ENCODE measurements at places on chromosomes 3 and 15.

DNA sequence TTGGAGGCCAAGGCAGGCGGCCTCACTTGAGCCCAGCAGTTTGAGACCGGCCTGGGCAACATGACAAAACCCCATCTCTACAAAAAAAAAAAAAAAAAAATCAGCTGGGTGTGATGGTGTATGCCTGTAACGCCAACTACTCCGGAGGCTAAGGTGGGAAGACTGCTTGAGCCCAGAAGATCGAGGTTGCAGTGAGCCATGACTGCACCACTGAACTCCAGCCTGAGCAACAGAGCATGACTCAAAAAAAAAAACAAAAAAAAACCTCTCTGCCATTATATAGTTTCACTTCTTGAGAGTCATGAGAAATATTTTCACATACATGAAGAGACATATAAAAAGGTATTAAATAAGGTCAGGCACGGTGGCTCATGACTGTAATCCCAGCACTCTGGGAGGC, 45.9 kb upstream of the CP start:
- DNase-seq: no peak

GRCh38 chr3:27661797-27662196, 60.3 kb downstream of the EOMES start:
- no peak for DNase-seq

DNA sequence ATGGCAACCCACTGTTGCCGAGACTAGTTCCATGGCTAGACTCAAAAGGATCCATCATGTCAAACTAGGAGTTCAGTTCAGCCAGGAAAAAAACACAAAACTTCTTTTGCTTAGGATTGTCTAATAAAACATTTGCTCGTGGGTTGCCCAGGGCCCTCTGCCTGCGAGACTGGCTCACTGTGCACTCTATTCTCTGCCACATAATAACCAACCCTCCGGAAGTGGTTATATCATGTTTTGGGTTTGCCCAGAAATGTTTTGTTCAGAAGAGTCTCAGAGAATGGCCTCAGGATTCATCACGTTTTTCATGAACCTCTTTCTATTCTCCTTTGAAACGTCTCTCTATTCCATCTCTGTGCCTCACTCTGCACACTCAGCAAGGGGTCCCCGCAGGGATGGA, 216.1 kb downstream of the SV2B start:
- DNase-seq: no peak

DNA sequence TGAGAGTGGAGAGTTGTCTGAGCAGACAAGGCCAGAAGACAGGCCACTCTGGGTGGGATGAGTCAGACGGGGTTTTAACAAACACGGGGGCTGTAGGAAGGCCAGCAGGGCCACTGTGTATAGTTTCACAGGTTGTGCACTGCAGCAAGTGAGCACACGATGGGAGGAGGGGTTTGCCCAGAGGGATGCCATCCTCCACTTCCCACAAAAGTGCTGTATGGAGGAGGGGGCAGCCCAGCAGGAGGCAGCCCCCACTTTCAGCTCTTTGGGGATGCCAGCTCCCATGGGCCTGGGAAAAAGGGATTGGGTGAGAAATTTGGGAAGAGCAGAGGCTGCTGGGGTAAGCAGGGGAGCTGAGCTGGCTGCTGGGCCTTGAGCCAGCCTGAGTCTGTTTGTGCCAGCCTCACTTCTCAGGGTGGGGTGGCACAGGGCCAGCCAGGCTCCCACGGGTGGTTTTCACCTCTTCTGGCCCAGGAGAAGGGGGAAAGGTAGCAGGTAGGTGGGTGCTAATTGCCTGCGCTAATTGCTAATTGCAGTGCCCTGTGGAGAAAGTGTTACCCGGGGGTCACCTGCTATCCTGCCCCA, 6.7 kb downstream of the ZBTB47 start:
- DNase-seq: no peak

- no peak for DNase-seq
These were observed 28.3 kb upstream of the STIMATE start for GRCh38 chr3:52925405-52926313.

GRCh38 chr3:122892118-122892960, 97.5 kb downstream of the SLC49A4 start:
- DNase-seq: no peak

DNA sequence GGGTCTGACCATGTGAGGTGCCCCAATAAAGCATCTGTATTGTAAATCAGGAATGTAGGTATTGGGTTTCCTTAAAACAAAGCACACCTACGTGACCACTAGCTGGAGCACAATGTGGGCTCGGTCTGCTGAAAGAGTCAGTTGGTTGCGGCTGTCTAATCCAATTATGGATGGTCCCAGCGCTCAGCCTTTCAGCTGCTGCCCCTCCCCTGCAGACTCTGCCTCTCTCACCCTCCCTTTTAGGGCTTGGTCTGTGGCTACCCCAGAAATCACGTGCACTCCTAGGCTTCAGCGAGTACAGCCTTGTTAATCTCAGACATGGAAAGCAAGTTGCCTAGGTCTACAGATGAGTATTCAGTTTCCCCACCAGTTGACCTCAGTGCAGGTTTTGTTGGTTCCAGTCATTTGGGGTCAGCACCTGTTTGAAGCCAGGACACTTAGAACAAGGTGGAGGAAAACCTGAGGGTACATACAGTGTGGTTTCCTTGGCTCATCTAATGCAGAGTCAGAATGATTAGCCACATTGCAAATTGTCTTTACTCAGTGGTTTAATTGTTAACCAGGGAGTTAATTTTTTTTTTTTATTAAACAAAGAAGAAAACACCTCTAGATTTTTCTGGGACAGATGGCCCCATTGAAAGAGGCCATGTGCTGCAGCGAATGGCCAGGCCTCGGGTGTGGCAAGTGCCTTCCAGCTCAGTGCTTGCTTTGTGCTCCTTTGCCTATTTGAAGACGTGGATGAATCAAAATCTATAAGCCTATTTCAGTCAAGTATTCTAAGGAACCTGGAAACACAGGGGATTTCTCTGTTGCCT, 137.7 kb downstream of the IGF1R start:
- no peak for DNase-seq

GRCh38 chr3:142026333-142026732, 123.0 kb downstream of the TFDP2 start:
- DNase-seq: no peak

DNA sequence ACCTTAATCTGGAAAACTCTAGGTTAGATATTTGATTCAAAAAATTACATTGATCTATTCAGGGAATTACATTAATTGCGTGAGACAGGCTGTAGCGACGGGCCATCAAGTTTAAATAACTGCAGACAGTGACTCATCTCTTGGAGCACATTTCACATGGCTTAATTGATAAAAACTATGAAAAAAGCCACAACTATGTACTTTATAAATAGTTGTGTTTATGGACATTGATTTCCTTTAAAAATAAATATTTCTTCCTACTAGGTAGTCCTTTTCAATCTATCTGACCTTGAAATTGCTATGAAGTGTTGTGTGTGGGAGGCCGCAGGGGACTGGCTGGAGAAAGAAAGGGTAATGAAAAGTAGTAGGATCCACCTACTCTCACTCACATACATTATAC, 157.8 kb downstream of the IL1RAP start:
- no peak for DNase-seq

- DNase-seq: no peak
These were observed 44.3 kb upstream of the ZNF385D start for GRCh38 chr3:21795152-21795837.

- DNase-seq: no peak
These were observed 1.4 kb upstream of the STRA6 start for GRCh38 chr15:74203914-74204431.

DNA sequence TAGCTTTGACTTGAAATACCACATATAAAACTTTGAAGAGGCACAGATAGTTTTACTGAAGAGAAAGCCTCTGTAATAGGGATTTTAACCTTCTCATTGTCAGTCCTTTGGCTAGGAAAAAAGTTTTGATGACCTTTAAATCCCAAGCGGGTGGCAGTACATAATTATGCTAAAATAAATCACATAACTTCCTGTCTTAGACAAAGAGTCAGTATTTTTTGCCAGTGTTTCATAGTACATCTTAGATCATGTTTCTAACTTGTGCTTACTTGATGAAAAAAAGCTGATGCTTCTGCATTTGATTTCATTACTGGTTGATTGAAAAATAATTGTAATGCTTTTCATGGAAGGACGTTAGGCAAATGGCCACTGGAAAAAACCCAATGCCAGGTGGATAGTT, 5.8 kb downstream of the ST3GAL6 start:
- no peak for DNase-seq

DNA sequence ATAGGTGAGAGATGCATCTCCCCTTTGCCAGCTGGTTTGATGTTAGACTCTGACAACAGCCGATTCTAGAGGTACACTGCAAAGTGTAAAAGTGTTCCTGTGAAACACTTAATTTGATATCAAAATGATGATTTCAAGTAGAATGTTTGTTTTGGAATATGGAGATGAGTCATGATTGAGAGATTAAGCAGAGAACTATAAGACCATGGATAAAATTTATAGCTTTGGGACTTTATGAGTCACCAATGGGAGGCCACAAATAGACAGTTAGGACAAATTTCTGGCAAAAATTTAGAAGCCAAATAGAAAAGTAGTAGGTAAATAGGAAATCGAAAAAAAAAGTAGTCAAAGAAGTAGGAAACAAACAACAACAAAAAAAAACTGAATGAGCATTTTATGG, 672.5 kb downstream of the NSUN3 start:
- DNase-seq: no peak

DNA sequence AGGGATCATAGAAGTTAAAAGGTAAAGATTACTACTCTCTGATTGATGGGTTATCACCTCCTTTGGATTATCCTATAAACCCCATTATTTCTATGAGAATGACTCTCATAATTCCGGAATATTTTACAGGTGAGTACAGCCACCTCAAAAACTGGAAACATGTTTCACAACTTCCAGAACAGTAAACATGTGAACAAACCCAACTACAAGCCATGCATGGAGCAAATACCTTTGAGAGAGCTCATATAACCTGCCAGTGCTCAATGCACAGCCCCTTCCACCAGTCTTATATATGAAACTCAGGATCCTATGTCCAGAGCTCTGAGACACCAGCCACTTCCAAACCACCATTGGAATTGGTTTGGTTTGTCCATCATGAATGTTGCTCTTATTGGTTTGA, 208.0 kb downstream of the MECOM start:
- no peak for DNase-seq

GRCh38 chr15:41564286-41564959, 5.4 kb downstream of the TYRO3 start:
- no peak for DNase-seq

- DNase-seq: no peak
These were observed 5.4 kb downstream of the IQCF6 start for GRCh38 chr3:51773529-51774056.

- DNase-seq: peak; percentile 32
These were observed 99.6 kb downstream of the FNDC3B start for GRCh38 chr3:172138792-172139507.

GRCh38 chr3:191137708-191138107, 61.3 kb upstream of the OSTN start:
- no peak for DNase-seq

- no peak for DNase-seq
These were observed 146.4 kb downstream of the IGF1R start for GRCh38 chr15:98794748-98795147.

GRCh38 chr3:14907043-14907966, 40.1 kb upstream of the NR2C2 start:
- DNase-seq: no peak

DNA sequence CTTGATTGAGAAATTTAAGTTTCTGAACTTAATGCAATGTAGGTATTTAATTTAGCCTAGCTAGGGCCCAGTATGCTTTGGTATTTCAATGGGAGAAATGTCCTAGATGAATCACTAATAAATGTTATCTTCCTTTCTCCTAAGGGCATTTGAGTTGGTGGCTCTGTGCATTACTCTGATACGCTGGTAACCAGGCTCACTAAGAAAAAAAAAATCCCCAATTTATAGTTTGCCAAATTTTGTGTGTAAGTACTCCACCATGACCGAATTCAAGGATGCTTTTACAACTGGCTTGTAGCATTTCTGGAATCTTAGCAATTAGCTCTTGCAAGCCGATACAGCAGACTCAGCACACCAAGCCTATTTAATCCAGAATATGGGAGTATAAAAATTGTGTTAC, 94.6 kb upstream of the LPP start:
- DNase-seq: no peak

DNA sequence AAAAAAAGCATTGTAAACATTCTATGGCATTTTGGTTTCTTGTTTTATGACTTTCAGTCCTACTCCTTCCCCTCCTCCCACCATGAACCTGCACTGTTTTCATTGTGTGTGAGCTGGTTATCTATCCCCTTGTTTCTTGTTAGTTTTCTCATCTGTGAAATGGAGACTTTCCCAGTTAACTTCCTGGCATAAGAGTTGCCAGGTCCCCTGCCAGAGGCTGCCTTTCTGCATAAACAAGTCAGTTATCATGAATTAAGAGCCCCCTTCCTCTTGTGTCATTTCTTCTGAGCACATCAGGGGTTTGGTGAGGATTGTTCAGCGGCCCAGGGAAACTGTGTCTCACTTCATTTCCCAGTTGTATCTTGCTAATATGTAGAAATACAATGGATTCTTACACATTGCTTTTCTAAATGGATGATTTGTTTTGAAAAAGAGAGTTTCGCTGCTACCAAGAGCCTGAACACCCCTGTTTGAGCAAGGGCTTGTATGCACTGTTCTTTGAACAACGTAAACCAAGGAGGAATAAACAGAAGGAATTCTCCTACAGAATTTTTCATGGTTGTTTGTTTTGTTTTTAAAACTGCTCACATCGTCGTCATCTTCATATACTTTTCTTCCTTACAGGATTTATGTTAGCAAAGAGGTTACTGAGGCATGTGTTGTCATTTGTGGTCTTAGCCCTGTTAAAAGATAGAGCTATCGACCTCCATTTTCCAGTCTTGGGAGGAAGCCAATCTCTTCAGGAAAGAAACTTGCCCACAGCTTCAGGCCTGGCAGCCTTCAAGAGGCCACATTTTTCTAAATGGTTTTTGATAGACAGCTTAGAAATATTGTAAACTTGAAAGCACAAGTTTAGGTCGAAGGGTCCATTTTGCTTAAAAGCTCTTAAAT, 144.6 kb upstream of the IL12A start:
- DNase-seq: no peak

DNA sequence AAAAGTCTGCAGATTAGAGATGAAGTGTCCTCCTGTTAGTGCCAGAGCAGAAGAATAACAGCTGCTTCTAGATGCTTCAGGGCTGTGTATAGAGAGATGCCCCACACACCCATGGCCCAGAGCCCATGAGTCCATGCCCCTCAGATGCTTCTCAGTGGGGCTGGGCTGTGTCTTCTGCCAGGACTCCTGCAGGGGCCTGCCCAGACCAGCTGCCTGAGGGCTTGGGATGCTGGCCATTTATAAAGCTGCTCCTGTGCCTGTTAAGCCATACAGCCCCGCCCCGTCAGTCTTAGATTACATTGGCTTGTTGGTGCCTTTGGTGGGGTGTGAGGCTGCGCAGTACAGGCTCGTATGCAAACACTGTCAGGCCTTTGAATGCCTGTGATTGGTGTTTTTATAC, 318.0 kb upstream of the CTDSPL start:
- DNase-seq: no peak

- no peak for DNase-seq
These were observed 14.9 kb upstream of the MYH15 start for GRCh38 chr3:108525256-108525655.

Data from activated CD4-positive, alpha-beta T cell treated with anti-CD3 and anti-CD28 coated beads, Interleukin-2, amount 50 U/mL, for 4 hours (primary cell).